Left hindlimb (tissue), 1 donor: ENCODE measurements at places on chromosomes 7 and 10.

- DNase-seq = no peak
Measured at GRCh38 chr7:94492601-94493000, 17.0 kb upstream of the CASD1 start.

- no peak for DNase-seq
Measured at GRCh38 chr10:60985951-60986350, 42.0 kb upstream of the RHOBTB1 start.

DNA sequence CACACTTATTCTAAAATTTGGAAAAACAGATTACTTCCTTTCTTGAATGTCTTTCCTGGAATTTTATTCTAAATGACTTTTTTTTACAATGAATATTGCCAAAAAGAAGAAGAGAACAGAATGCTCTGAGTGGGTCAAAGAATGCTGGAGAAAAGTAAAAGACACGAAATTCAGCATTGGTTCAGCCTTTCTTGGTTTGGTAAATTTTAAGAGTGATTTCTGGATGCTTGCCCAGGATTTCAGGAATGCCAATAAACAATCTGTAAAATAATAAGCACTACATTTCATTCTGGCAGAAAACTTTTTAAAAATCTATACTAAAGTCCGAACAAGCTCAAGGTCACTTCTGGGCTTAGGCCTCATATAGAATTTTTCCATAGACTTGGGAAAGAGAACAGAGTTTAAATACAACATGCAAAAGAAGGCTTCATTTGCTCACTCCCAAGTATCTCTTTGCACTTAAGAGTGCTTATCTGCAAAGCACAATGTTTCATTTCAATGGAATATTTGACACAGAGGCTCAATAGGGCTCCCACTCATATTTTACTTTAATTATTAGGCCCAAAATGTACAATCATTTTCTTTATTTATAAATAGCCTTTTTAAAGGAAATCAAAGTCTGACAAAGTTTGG, 359.5 kb upstream of the ANKRD30A start:
- DNase-seq = no peak

GRCh38 chr10:23173214-23174073, 18.7 kb upstream of the PTF1A start:
- DNase-seq = no peak

DNA sequence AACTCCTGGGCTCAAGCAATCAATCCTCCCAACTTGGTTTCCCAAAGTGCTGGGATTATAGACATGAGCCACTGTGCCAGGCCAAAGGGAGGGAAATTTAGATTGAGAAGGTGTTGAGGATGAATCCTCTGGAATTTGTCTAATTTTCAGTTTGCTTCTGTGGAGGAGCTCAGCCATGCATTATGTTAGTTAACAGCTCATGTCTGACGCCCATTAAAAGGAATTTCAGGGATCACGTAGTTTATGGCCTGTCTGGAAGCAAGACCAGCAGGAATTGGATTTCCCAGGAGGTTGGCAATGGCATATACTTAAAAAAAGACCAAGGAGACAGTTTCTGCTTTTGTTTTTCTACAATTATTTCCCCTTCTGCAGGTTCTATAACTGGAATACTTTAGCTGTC, 165.7 kb downstream of the OTUD1 start:
- no peak for DNase-seq

DNA sequence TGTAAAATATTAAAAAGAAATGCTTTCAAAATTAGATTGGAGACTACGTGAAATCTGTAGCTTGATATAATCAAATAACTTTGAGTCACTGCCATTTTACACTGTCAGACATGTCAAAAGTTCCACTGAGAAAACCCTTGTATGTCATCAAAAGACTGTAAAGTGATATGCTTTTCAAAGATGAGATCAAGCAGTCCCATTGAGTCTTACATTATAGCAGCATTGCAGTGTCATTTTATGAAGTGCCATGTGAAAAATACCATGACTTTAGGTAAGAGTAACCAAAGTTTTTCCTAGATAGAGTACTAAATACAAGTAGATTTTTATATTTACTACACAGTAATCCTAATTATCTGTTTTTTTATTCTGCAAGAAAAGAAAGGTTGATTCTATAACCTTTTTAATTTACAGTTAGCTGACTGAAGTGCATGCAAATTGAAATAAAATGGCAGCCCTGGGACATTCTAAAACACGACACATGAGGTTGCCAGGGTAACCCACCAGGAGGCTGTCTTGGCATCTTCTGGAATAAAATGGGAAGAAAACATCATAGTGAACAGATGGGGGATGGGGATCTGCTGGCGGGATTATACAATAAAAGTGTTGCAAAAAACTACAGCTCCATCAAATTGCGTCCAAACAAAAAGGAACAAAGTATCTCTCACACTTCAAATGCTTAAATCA, 91.3 kb upstream of the TMEM106B start:
- no peak for DNase-seq

DNA sequence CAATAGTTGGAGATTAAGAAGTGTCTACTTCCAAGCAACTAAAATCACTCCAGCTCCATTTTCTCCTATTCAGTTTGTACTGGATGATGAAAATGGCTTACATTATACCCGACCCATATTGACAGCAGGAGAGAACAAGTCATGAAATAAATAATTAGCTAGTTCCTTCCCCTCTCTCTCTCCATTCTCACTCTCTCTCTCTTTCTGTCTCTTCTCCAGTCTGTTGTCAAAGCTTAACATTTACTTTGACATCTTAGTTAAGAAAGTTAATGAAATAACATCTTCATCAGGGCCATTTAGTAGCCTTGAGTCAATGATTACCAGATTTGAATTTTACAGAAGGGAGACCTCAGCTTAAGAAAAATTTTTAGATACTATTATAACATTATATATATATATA, 138.5 kb downstream of the ARID5B start:
- no peak for DNase-seq

DNA sequence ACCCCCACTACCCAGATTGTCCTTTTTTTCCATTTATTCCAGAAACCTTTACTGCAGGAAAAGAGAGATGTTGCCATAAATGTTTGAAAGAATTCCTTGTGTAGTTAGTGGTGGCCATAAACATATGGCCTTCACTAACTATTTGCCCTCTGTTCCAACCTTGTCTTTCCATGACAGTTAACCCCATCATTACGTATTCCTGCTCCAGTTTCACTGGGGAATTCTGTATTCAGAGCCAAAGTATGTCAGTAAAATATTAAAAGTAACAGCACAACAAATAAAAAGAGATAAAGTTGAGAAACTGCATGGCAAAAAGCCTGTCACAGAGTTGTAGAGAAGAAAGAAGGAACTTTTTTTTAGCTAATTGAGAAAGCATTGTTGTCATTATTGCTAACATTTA, 261.3 kb downstream of the BICC1 start:
- DNase-seq = no peak

GRCh38 chr7:133275446-133276095, 22.7 kb downstream of the EXOC4 start:
- no peak for DNase-seq

DNA sequence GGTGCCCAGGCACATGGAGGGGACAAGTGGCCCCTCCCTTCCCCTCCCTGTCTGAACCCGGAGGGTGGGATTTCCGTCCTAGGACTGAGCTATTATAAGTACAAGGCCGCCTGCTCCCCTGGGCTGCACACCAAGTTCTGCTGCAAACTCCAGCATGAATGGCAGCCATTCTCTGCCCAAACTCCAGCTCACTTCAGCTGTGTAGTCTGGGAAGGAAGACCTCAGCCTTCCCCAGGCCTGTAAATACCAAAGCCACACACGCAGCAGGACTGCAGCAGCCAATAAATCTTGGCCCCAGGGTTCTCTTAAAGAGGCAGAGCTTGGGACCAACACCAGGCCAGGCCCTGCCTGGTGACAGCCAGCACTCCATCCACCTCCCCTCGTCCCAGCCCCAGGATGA, 291.3 kb upstream of the ZMIZ1 start:
- peak; percentile 84 for DNase-seq
